Activated naive CD4-positive, alpha-beta T cell treated with anti-CD3 and anti-CD28 coated beads, Interleukin-2, amount 10 ng/mL, durations not matched to agents 7 days and 5 days (primary cell): ENCODE measurements at places on chromosomes 2 and 18.

- no peak for DNase-seq
These were observed 61.3 kb downstream of the TMEM247 start for GRCh38 chr2:46540496-46541331.

GRCh38 chr2:139365189-139365588, 585.0 kb upstream of the NXPH2 start:
- DNase-seq, result no peak

DNA sequence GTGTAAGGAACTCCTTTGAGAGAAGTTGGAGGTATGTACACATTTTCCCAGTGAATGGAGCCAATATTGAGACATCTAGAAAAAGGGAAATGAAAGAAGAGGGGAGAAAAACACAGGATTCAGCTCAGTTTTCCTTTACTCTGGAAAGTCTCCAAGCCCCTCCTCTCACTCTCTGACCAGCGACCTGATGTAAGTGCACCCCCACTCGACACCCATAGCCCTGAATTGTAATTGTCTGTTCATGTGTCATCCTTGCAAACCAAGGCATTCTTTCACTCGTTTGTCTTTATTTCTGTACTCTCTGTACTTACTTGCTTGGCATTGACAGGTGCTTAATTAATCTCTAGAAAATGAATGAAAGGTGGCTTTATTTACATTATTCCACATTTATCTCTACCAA, 55.7 kb upstream of the CTAGE1 start:
- no peak for DNase-seq

DNA sequence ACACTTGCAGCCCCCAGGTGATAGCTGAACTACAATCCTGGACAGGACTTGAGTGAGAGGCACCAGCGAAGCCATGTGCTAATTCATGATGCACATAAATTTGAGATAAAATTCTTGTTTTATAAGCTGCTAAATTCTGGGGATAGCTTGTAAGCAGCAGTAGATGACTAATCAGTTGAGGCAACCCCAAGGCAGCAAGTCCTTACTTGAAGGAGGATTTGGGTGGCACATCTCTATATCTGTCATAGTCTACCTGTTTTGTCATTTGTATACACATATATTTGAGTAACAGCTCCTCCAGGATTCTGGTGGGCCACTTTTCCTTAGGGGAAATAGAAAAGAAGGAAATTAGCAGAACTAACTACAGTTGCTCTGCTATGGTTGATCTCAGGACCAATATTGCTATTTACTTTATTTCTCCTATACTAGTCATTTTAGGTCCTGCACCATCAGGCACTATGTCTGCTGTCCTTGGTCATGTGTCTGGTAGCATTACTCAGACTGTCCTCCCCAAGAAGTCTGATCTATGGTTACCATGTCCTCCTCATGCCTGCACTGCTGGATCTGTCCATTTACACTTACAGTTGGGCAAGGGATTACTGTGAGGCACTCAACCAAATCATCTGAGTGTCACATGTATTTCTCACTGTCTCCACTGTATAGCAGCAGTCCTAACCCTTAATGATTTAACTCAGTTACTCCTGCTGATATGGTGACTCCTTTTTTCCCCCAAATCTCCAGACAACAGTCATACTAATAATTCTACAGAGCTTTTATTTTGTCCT, 436.0 kb upstream of the CWC22 start:
- no peak for DNase-seq

- no peak for DNase-seq
These were observed 7.2 kb downstream of the NPC1 start for GRCh38 chr18:23578891-23579653.

- DNase-seq, result no peak
These were observed 157.5 kb downstream of the MGAT5 start for GRCh38 chr2:134411279-134411827.

- no peak for DNase-seq
These were observed 8.2 kb upstream of the NT5C1B start for GRCh38 chr2:18597618-18598017.

GRCh38 chr2:200428961-200429665, 80.8 kb downstream of the KCTD18 start:
- DNase-seq, result no peak

DNA sequence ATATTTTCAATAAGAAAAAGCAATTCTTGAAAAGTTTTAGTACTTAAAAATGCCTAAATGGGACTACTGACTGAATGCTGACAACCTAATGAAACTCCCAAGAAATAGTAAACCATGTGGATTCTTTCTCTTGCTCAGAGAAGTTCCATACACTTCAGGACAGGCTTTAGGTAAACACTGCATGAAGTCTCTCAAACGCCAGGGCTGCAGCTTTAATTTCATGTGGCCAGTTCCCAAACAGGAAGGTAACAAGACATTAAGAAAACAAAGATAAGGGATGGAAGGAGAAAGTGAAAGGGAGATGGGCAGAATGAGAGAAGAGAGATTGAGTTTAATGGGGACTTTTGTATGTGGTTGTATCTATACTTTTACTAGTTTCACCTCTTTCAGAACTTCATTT, 734.7 kb upstream of the PKDCC start:
- DNase-seq, result no peak
